ENCODE measurements at places on chromosomes 6 and 20.

DNA sequence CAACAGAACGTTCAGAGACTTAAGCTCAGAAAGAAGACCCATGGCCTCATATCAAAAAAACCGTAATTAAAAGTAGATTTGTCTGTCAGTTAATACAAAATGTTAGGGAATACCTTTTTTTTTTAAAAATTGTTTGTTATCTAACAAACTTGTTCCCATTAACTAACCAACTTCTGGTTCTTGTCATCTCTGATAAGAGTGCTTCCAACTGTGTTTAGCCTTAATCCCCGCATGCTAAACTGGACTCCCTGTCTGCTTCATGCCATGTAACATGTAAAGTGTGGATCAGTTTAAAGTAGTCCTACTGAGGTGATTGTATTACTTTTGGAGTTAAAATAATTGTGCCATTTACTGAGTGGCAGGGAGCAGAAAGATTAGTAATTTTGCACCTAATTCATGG is 6.3 kb downstream of the JARID2 start:
- no peak for DNase-seq

- no peak for DNase-seq
These were observed 35.6 kb downstream of the PSMG4 start for GRCh38 chr6:3294396-3294795.

GRCh38 chr6:134910593-134910935 is 39.3 kb downstream of the ALDH8A1 start:
- DNase-seq: no peak

DNA sequence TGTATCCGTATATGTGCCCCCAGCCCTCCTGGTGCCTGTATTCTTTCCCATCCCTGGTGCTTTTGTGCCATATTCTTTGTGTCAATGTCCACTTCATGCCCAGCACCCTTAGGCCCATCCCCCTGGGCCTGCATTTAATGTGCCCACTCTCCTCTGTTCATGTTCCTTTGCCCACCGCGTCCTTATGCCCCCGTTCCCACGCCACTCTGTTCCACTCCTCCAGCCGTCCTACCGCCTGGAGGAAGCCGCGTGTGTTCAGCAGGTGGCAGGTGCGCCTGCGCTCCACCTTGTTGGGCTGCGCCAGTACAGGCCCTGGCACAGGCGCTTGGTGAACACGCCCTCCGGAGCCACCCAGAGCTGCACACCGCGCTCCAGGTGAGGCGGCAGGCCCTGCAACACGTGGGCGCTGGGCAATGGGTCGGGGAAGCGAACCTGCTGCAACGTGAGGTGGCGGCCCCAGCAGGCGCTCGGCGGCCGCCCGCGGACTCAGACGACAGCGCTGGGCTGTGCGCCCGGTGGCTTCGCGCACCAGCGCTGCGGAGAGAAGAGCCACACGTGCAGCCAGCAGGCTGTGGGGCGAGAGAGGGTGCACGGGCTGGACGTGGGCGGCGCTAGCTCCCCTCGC is 4.0 kb upstream of the FOXS1 start:
- DNase-seq: no peak

DNA sequence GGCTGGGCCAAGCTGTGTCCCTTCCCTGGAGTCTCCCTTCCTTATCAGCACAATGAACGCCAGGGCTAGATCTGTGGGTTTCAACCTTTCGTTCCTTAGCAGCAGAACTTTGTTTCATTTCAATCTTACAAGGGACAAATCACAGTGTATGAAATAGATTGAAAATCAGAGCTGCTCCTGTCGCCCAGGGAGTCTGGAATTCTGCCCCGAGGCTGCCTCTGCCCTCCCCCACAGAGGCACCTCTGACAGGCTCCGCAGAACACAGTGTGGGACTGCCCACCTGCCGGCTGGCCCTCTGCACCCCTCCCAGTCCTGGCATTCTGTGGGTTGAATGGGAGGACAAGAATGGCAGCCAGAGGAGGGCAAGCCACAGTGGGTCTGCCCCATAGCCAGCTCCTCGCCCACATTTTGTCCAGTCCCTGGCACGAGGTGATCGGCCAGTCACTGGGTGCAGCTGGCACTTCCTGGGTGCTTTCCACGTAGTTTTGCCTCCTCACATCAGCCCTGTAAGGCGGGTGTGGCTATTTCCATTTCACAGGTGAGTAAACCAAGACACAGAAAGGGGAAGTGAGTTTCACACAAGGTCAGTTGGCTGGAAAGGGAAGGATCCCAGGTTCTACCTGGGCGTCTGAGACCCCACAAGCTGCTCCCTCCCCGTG is 26.1 kb downstream of the MANBAL start:
- no peak for DNase-seq

DNA sequence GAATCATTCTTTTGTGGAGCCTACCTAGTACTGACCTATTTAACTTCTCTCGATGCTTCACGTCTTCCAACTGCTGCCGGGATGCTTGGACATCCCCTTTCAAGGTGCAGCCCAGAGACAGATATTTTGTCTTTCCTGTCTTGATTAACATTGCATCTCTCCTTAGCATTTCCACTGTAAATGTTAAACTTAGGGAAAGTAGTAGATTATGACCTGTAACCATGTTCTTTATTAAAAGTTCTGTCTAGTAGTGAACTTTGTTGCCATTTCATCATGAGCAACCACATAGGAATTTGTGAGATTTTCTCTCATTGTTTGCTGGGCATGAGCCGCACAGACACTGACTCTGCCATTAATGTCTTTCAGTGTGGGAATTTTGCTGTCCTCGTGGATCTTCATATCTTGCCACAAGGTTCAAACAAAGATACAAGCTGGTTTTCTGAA is 117.9 kb downstream of the JAG1 start:
- no peak for DNase-seq

GRCh38 chr6:134233180-134233955 is 84.5 kb downstream of the SGK1 start:
- DNase-seq: no peak

DNA sequence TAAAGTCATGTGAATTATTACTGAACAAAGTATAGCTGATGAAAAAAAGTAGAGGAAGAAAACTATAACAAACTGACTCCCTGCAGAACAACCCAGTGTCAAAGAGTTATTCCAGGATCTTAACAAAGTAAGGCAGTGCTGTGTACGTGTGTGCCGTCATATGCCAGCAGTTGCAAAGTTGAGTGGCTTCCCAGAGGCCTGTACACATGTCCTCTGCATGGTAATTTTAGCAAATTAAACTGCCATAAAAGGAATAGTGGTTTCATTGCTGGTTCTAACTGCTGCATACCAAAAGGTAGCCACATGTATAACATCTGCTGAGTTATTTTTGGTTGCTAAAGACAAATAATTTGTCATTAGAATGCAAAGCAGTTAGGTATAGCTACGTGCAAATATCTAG is 44.8 kb downstream of the RIPOR2 start:
- DNase-seq: no peak

GRCh38 chr6:12522347-12522746 is 194.2 kb upstream of the PHACTR1 start:
- DNase-seq: no peak

DNA sequence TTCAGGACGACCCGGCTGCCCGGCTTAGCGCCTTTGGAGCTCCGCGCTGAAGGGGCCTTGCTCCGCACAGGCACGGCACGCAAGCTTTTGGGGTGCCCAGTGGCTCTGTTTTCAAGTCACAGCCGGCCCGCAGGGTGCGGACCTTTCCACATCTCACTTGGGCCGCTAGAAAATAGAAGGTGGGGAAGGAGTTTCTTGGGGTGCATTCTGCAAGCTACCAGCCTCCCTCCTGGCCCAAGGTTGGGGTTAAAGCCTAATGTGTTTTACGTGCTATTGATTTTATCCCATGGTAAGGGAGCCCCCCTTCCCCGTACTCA is 561 bp downstream of the KAT14 start:
- no peak for DNase-seq

DNA sequence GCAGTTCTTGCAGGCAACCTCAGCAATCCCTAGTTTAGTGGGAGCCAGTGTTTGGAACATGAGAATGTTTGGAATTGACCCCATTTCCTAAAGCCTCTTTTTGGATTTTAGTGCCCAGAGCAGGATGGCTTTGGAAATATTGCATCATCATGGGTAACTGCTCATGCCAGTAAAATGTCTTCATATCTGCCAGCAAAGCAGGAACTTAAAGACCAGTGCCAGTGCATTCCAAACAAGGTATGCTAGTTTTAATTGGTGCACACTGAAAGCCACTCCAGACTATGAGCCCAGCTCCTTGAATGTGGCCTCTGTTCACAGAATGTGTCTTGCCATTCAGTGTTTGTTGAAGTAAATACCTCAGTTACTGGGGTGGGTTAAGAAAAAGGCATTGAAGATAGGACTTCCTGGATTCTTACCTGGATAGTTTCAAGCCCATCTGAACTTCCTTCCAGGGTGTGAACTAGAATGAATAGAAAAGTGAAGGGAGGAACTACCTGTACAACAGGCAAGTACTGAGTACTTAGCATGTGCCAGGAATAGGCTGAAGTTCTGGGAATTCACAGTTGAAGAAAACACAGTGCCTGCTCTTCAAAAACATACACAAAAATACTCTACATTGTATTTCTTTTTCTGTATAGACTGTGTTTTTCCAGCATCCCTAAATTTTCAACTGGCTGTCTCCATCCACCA is 70.5 kb downstream of the COL19A1 start:
- DNase-seq: no peak

GRCh38 chr6:150352321-150353296 is 16.2 kb upstream of the IYD start:
- DNase-seq: no peak

DNA sequence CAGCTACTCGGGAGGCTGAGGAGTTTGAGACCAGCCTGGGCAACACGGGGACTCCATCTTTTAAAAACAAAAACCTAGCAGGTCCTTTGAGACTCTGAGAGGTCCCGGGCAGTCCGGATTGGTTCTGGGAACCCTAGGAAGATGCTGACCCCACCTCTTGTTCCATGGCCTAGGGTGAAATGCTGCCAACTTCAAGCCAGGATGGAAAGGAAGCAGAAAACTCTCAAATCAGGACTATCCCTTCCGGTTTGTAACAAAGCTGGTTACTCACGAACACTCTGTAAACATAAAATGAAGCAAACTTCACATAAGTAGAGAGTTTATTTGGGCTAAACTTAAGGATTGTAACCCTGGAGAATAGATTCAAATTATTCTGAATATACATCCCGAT is 28.0 kb downstream of the CAPN11 start:
- no peak for DNase-seq

DNA sequence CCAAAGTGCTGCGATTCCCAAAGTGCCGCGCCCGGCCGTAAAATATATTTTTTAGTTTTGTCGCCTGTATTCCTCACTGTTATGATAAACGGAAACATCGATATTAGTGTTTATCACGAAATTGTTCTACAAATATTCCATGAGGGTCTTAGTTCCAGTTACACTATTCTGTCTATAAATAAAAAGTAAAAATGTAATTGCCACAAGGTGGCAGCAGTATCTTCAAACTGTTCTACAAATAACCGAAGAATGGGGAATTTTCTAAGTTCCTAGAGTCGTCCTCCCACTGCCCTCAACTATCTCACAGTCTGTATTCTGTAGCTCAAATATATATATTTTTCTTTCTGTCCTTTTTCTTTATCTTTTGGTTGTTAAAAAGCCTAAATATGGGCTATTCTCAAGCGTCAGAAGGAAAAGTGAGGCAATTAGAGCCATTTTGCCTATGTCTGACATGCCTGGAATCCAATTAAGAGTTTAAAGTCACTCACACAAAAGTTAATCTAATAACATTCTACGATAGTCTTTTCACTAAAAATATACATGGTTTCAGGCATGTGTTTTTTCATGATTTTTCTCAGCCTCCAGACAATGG is 14.2 kb upstream of the FAM162B start:
- DNase-seq: peak; percentile 14
